GM03348 (cell line): ENCODE measurements at places on chromosomes 6 and 20.
A peak's percentile ranks its signal among the peaks of the same experiment; 100 is the strongest.

GRCh38 chr6:106973836-106974335 lies 643 bp downstream of the CD24 start:
- no peak for DNase-seq

- no peak for DNase-seq
Observed at GRCh38 chr6:14436592-14437132, 319.1 kb downstream of the CD83 start.

- DNase-seq: no peak
Observed at GRCh38 chr6:158279615-158280014, 32.6 kb upstream of the TULP4 start.

DNA sequence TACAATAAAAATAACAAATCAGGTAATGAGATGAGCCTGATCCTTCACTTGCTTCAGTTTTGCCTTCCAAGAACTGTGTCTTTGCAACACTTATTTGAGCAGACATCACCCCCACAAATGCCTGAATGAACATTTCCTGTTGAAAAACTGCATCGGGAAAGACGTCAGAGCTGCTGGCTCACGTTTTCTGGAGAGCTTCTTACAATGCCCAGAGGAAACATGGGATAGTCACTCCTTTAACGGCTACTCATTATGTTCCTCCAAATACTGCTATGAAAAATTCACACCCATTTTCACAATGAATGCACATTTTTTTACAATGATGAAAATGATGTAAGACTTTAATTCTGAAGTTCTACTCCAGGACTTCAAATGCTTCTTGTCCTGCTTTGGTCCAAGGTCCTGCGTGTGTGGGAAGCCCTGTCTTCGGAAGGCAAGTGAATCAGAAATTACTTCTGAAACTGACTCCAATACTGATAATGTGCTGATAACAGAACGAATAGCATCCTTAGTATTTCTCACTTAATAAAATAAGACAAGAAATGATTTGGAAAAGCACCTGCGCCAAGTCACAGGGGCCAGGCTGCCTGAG lies 238.0 kb downstream of the ANKRD60 start:
- DNase-seq: peak; percentile 68

GRCh38 chr6:17001188-17001587 lies 100.7 kb upstream of the STMND1 start:
- no peak for DNase-seq
